ENCODE measurements at places on chromosomes 4 and X.

GRCh38 chr4:81965454-81965853, 408.3 kb downstream of the HNRNPD start:
- no peak for DNase-seq

DNA sequence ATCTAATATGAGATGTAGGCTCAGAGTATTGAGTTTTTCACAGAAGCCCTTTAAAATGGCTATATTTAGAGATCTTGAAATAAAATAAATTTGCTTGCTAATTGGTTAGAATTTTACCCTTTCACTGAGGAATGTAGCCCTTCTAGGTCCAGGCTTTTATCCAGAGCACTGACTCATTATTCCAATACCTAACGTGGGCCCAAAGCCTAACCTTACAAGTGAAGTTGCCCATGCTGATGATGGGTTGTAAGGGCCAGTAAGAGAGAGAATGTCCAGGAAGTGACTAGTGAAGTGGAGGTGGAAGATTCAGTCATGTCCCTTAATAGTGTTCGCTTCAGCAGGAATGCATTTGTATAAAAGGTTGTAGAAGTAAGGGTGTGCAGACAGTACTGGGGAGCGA, 155.9 kb downstream of the STIM2 start:
- no peak for DNase-seq

DNA sequence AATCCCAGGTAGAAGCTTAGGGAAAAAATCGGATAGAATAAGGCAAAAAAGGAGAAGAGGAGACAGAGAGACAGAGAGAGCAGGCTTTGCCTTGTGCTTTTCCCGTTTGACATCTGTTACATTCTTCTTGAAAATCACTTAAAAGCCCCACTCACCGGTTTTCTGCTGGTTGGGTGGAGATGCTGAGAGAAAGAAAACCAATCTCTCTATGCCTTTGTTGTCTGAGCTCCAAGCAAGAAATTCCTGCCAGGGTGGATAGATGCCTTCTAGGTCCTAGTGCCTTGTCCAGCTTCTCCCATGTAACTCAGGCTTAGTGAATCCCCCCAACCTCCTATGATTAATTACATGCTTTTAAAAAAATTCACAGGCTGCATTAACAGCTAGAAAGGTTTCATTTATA, at the start of gene DCX:
Gene DCX, minus strand, starts transcription at position 210 of the 400 bp plus-strand sequence. CDS start 1,794 bp downstream, outside the sequence.
- DNase-seq = no peak

DNA sequence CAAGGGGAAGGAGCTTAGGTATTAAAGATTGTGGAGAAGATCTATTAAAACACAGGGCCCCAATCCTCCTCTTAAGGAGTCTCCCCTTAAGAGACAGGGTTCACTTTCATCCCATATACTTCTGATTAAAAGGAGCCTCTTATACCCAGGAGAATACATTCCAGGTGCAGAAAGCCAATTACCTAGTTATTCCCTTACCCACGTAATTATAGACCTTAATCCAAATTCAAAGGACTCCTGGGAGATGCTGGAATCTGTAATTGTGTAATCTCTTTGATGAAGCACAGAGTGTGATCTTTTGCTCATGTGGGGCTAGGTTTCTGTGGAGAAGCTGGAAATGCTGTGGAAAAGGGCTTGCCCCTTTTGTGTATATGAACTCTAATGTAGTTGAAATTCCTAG, 1.4 kb upstream of the SEC24B start:
- no peak for DNase-seq

DNA sequence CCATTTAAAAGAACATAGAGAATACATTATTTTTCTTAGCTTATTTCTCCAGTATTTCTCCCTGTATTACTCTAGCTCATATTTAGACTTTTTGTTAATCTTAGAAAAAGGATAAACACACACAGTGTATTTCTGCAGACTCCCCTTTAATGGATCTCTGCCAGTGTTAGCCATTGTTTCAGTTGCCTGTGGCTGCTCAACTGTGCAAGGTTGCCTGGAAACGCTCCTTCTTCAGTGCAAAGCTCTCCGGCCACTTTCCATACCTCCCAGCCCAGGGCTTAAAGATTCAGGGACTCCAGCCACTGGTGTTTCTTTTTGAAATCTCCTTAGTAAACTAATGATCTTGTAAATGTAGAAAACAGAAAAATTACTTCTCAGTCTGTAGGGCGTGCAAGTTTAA, 104.9 kb downstream of the SLIT2 start:
- no peak for DNase-seq

DNA sequence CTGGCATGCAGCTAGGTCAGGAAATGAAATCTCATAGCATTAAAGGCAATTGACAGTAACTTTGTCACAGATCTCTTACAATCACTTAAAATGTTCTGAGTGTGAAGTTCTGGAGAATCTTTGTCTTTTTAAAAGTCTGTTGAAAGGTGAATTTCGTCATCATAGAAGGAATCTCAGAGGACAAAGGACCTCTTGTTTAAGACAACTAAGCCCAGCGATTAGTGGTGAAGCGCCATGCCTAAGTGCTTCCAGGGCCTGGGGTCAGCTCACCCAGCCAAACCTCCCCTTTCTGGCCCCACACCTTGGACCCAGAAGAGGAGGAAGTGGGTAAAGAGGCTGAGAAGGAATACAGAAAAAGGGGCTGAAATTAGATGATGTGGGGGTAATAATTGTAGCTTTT, 8.5 kb downstream of the FRMD7 start:
- no peak for DNase-seq

DNA sequence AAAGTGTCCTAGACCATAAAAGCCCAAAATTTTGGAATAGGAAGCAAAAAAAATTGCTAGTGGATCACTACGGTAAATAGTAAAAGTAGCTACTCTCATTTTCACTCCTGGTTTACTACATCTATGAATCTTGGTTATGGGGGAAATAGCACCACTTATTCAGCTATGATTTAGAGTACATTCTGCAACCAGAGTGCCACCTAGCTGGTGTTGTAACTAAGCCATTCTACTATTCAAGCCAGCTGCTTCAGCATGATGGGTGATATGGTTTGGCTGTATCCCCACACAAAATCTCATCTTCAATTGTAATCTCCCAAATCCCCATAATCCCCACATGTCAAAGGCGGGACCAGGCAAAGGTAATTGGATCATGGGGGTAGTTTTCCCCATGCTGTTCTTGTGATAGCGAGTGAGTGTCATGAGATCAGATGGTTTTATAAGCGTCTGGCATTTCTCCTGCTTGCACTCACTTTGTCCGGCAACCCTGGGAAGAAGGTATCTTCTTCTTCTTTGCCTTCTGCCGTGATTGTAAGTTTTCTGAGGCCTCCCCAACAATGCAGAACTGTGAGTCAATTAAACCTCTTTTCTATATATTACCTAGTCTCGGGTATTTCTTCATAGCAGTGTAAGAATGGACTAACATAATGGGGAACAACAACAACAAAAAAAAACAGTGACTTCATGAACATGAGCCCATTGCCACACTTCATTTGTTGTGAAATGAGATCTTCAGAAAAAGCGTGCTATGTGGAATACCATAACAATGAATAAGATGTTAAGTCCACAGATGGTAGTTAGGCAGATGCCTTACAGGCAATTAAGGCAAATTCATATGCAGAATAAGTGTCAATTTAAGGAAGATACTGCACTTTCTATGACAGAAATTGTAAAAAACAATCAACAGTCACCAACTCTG, 280.1 kb downstream of the PABPC4L start:
- DNase-seq = no peak

DNA sequence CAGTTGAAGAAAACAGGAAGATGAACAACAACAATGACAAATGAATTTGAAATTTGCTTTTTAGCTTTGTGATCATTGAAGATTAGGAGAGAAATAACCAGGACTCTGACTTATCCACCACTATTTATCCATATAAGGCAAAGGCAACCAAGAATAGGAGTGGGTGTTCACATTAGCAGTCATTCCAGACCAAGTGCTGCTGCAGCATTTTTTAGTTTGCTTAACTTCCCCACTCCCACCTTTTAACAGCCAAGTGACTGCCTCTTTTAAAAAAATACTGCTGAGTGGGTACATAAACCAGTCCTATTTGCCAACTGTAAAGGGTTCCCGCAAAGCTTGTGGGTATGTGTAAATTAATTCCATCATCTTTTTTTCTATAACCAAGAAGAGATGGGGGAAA, 230.9 kb downstream of the IQCM start:
- DNase-seq = no peak

- no peak for DNase-seq
These were observed 15.7 kb downstream of the ATP8A1 start for GRCh38 chr4:42641161-42641560.

GRCh38 chrX:38985375-38985774, 184.1 kb downstream of the MID1IP1 start:
- no peak for DNase-seq

- DNase-seq = no peak
These were observed 52.1 kb downstream of the TMEM165 start for GRCh38 chr4:55447831-55448230.

GRCh38 chr4:38101563-38101962, 141.4 kb downstream of the PTTG2 start:
- DNase-seq = no peak

GRCh38 chr4:103046416-103047290, 27.1 kb upstream of the SLC9B1 start:
- DNase-seq = no peak

- no peak for DNase-seq
These were observed 36.4 kb downstream of the TMEM150C start for GRCh38 chr4:82525307-82525911.

- DNase-seq = no peak
These were observed 72.7 kb downstream of the ANXA10 start for GRCh38 chr4:168164915-168165548.
